ENCODE measurements at places on chromosomes 2 and 18.

DNA sequence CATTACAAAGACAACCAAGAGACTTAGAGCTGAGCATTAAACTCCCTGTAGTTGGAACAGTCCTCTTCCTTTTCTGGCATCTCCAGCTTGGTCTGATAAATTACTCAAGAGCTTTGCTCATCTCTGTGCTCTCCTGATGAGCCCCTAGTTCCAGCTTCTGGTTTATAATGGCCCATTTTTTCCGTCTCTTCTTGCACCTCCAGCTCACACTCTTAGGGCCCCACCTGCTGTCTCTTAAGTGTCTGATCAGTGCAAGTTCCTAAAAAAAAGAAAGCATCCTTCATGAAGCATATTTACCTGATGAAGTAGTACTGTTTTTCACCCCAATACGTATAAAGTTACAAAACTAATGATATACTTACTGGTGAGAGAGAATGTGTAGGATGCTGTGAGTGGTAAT, 822.9 kb downstream of the RNF144A start:
- no peak for DNase-seq

- no peak for DNase-seq
Observed at GRCh38 chr2:48707466-48707865, 48.1 kb downstream of the LHCGR start.

DNA sequence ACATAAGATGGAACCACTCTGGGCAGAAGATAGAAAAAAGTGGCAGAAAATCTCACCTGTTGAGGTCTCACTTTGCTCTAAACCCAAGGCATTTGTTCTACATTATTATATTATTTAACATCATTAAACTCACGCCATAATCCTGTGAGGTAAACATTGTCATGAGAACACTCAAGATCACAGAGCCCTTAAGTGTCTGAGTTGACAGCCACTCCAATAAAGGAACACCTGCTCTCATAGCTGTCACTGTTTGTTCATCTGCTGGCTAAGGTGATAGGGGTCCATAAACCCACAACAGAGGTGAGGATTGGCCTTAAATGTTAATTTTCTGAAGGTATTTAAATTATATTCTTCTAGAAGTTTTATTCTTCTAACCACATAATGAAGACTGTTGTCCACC, 439.7 kb downstream of the RIT2 start:
- no peak for DNase-seq

DNA sequence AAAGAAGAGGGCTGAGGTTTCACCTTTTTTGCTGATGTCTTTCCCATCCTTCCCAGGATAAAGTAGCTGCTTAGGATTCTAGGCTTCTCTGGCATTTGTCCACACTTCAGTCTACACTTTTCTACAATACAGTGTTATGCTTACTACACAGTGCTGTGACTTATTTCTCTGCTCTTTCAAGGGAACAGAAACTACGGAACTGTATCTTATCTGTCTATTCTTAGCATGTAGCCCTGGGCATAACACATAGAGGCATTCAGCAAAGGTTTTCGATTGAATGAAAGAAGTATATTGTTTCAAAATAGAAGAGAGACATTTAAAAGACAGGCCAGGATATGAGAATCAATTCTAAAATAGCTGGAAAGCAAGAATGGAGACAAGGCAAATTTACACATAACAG, 110.9 kb downstream of the ARHGEF33 start:
- DNase-seq, result no peak

DNA sequence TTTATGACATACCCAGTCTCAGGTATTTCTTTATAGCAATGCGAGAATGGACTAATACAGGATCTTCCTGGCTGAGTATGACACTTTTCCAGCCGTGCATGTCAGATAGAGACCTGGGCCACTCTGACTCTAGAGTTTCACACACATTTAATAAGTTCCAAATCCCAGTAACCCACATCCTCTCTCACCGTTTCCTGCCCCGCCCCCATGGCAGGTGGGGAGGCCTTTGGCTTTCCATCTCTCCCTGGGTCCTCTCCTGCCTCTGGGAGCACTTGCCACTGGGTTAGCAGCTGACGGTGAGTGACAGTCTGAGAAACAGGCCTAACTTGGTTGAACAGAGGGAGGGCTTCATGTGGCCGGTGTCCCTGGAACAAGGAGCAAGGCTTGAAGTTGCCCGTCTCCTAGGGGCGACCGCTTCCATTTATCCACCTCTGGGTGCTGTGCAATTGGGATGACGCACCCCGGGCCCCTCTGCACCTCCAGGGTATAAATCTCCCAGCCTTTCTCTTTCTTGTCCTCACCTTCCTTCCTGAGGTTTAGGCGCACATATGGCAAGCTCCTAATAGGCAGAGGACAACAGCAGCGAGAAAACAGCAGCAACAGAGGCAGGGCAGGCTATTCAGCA, 152.7 kb upstream of the HDAC4 start:
- no peak for DNase-seq

- DNase-seq, result no peak
Observed at GRCh38 chr2:60858897-60859311, 22.5 kb upstream of the REL start.

DNA sequence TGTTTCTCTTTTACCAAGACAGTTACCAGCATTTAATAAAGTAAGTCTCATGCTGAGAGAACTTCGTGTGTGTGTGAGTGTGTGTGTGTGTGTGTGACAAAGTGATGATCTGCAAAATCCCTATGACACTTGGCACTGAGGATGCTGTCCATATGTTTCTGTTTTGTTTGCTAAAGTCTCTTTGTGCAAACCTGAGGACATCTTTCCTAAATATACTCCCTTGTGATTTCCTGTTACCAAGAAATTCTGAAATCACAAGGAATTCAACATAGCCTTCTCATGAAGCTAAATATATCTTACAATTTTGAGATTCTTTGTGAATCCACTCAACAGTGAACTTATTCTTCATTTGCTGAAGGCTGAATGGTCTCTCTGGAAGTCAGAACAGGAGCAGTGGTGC, 1359.7 kb upstream of the NRXN1 start:
- DNase-seq, result no peak

DNA sequence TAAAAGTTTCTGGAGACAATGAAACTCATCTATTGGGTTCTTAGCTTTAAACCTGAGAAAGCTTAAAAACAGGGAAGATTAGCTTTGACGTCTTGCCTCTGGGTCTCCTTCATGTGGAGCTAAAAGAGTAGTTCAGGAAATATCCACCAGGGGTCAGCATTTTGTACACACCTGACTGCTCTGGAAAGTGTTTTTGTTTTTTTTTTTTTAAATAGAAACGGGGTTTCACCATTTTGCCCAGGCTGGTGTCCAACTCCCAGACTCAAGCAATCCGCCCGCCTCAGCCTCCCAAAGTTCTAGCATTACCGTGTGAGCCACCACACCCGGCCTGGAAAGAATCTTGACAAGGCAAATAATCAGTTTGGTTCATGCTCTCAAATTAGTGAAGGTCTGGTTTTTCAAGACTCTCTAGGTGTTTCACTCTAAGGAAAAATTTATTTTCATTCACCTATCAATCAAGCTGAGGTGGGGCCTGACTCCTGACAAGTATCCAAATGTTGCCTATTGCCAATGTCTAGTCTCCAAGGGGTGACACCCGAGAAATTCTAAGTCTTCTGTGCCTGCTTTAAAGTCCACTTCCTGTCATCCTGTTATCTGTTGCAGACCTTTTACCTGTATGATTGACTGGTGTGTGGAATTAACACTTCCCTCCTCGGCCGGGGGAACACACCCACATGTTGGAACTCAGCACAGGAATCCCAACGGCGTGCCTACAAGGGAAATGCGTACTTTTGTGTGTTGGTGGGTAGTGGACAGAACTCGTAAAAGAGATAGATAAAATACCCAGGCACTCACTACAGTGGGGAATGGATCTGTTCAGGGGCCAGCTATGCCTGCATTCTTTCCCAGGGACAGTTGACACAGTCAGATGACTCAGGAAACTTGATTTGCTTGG, 11.3 kb downstream of the IL1RN start:
- peak; percentile 70 for DNase-seq

DNA sequence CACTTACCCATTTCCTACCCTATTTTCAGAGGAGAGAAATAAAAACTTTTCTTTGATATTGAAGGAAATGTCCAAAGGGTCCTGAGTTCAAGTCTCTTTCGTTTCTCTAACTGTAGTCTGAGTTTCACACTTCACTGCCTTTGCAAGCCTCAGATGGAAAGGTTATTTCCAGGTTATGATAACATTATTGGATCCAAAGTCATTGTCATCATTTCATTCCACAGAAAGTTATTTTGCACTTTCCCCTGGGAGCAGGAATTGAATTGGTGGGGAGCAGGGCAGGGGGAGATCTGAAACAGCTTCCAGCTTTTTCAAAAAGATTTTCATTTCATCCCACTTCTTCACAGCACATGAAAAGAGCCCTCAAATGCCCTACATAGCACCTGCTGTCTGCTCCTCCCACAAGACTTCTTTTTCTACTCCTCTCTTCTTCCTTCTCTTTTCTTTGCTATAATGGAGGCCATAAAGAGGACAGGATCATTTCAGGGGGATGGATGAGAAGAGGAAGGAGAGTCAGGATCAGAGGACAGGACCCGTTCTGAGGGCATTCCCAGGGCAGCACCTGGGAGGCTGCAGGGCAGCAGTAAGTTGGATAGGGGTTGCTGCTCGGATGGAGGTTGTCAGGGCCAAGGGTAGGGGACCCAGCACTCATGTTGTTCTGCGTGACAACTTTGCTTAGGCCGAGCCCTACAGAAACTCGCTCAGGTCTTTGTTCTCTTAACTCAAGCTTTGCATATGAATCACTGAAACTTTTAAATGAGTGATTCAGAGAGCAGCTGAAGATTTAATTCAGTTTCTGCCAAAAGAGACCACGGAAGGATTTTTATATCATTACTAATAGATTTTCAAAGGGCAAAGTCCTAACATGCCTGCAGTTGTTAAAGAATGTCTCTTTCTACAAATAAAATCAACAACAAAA, 11.4 kb upstream of the GALNT5 start:
- DNase-seq, result no peak

DNA sequence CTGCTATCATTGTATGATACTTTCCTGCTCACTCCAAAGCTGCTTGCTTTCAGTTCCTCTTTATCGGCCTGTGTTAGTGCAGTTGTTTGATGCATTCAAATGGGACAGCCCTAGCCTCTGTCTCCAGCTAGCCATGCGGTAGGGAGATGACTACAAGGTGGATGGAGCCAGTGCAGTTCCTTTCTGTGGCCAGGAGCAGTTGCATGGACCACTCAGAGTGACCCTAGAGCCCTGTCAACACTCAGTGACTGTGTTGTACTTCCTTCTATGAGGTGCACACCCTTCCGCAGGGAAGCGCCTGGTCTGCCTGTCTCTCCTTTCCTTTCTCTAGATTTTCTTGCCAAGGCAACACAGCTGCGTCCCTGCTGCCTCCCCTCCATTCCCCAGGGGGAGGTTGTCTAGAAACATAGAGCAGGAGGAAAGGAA, 33.8 kb downstream of the KCNS3 start:
- DNase-seq, result peak; percentile 36

DNA sequence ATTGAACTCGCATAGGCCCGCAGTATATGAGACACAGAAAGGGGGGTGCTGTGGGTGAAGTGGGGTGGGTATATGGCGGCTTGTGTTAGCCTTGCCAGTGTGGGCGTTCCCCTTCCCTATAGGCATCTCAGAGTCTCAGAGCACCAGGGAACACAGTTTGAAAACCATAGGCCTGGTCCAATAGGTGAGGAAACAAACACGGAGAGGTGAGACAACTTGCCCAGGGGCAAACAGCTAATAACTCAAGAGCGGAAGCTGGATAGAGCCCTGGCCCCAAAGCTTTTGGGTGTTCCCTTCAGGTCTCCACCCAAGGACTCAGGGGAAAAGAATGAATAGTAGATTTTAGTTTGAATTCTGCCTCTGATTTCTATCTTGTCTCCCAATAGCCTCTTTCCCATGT, 7.9 kb downstream of the LIPG start:
- DNase-seq, result no peak

- DNase-seq, result no peak
Observed at GRCh38 chr2:86598966-86599365, 24.7 kb downstream of the RNF103 start.

DNA sequence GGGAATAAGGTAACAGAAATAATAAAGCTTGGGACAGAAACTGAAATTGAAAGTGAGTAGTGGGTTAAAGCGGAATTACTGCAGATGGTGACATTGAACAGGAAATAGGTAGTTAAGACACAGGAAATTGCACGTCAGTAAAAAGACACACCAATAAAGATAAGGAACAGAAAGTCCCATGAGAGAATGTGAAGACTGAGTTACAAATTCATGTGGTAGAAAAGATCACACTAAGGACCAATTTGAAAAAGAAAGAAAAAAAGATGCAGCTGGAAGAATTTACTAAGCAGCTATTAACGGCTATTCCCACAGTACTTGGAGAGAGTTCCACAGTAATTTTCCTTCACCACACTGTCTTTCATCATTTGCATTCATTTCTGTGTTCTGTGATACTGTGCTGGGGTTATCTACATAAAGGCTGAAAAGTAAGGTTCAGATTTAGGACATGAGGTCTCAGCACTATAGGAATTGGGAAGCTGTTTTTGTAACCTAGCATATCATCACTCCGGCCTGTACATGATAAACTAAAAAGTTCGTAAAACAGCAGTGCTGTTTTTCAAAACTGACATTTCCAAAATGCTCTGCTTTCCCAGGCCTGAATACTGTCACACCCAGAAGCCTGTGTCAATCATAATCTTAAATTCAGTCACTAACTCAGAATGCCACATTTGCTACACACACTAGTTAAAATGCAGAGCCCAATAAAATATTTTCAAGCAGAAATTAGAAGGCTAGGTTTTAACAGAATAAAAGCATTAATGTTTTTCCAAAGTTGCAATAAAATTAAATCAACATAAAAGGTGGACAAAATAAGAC, 42.9 kb downstream of the SRBD1 start:
- peak; percentile 27 for DNase-seq

DNA sequence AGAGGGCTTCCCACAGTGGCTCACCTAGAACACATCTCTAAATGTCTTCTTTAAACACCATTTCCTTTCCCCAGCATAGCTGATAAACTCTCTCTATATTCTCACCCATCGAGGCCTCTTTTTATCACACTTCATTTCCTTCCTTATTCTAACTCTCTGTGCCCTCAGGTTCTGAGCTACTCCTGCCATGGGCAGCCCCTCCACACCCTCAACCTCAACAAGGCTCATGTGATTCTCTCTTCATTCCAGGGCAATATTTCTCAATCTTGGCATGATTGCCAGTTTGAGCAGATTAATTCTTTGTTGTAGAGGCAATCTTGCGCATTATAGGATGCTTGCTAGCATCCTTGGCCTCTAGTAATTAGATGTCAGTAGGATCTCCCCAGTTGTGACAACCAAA, 999.1 kb downstream of the TSN start:
- DNase-seq, result no peak

DNA sequence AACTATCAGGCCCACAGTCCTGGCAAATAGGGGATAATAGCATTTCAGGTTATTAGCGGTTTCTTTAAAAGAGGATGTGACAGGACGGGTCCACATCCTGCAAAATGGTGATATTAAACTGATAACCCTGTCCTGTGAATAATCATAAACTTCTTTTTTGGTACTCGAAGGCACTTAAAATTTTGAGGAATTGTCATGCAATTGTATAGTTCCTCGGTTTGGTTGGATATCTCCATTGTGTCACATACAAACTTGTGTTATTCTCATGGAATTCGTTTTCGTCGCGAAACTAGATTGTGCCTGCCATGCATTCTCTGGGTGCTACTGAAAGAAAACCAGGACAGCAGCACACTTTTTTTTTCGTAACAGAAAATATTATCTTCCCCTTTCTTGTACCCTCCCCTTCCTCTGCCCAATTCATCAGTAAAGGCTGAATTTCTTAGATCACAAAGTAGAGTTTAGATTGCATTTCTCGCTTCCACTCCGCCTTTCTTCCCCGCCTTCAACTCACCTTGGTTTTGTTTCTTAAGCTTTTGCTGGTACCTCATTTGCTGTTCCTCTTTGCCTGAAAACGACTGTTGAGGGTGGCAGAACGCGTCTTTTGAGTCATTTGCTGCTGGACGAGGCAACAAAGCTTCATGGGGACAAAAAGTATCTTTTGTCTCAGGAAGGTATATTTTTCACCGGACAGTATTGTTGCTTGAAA, 1.3 kb downstream of the CERS6 start:
- peak; percentile 7 for DNase-seq
